ENCODE measurements at places on chromosomes 16 and 17. TPM values are rescaled to one million over a fixed set of nuclear protein-coding genes. Genes with fewer than 3 reads are reported as not detected.
A peak's percentile ranks its signal among the peaks of the same experiment; 100 is the strongest.

GRCh38 chr17:51402899-51403298, 142.6 kb downstream of the UTP18 start:
- no peak for DNase-seq

- no peak for DNase-seq
These were observed 19.3 kb upstream of the NSMCE1 start for GRCh38 chr16:27287887-27288286.

DNA sequence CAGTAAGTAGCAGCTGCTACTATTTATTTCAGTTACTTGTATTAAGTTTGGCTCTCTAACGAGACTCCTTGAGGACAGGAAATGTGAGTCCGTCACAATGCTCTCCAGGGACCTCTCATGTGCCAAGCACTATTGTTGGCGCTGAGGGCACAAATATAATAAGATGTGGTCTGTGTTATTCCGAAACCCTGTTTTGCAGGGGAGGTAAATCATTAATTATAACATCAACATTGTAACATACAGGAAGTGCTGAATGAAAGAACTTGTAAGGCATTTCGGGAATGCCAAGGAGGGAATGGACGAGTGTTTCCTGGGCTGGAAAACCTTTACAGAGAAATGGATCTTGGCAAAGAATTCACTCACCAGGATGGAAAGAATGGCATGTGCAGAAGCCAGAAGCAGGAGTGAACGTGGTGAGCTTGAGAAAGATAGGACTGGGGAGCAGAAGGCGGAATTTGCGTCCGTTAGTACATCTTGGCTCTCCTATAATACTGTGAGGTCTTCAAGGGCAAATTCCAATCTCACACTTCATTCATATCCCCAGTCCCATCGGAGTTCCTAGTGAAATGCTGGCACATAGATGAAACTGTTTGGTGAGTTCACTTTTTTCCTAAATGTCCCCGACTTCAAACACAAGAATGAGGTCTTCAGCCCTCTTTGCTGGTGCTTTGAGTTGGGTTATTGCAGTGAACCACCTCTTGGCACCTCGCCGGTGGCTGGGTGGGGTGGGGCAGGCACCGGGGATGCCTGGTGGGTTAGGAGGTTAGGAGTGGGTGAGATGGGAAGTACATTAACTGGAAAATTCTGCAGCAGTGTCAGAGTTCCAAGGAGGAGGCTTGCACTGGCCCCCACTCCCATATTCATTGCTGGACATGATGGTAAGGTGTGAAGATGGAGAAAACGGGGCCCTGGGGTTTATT, 11.5 kb downstream of the TAC4 start:
- DNase-seq, result no peak

GRCh38 chr16:46947900-46948547, 25.4 kb downstream of the DNAJA2 start:
- peak; percentile 53 for DNase-seq

DNA sequence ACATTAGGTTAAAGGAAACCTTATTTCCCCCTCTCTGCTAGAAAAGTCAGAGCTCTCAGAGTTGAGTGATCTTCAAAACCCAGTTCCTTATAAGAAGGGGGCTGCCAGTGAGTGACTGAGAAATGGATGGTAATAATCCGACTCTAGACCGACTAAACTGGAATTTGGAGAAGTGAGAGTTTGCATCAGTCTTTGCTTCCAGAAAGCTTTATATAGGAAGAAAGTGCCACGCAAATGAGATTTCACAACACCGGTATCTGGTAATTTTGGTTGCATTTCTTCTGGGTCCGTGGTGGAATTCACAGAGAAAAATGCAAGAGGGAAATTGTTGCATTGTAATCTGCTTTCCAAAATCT, 271.4 kb downstream of the MAF start:
- no peak for DNase-seq

GRCh38 chr17:12007466-12007865, 10.2 kb upstream of the ZNF18 start:
- no peak for DNase-seq

DNA sequence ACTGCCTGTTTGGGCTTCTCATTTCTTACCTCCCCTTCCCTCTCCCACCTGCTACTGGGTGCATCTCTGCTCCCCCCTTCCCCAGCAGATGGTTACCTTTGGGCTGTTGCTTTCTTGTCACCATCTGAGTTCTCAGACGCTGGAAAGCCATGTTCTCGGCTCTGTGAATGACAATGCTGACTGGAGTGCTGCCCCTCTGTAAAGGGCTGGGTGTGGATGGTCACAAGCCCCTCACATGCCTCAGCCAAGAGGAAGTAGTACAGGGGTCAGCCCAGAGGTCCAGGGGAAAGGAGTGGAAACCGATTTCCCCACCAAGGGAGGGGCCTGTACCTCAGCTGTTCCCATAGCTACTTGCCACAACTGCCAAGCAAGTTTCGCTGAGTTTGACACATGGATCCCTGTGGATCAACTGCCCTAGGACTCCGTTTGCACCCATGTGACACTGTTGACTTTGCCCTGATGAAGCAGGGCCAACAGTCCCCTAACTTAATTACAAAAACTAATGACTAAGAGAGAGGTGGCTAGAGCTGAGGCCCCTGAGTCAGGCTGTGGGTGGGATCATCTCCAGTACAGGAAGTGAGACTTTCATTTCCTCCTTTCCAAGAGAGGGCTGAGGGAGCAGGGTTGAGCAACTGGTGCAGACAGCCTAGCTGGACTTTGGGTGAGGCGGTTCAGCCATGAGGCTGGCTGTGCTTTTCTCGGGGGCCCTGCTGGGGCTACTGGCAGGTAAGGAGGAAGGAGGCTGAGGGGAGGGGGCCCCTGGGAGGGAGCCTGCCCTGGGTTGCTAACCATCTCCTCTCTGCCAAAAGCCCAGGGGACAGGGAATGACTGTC, at the start of gene CD68:
CD68 (plus strand) TSS at position 638 of the 833 bp plus-strand sequence; CDS start at position 678, 40 bp downstream.
- DNase-seq, result peak; percentile 77

- DNase-seq, result no peak
These were observed 14.0 kb upstream of the RAI1 start for GRCh38 chr17:17667231-17667630.

GRCh38 chr16:68286153-68287074, 22.1 kb downstream of the SLC7A6 start:
- no peak for DNase-seq

- no peak for DNase-seq
These were observed 24.9 kb upstream of the CRYM start for GRCh38 chr16:21302898-21303528.

DNA sequence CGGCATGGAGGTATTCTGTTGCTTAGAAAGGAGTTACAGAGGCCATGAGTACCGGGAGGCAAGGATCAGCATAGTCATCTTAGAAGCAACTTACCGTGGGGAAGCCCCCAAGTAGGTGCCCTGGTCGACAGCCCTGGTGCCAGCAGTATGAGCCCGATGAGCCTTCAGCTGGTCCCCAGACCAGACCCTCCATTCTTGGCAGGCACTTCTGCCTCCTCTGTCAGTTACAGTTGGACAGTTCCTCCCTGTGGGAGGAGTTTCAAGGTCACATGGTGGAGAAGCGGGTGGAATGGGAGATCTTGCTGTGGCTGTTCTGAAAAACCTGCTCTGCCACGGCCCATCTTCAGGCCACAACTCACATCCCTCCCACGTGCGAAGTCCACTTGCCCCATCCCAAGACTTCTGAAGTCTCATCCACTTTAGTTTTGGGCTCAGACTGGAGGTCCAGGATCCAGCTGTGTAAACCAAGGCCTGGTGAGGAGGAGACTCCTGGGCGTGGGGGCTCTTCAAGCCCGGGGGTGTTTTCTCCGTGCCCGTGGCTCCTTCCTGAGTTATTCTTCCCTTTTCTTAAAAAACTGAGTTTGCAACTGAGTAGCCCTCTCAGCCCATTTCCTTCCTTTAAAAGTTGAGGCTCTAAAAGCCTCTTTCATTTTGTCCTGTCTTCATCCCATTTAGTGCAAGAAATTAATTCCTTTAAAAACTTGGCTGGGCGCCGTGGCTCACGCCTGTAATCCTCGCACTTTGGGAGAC, 133.5 kb downstream of the SEC14L1 start:
- DNase-seq, result no peak

CA7 gene
- total RNA-seq, result not detected

ZP2 gene
- not detected for total RNA-seq

COASY gene
- 86.4 TPM for total RNA-seq

ZNF469 gene
- total RNA-seq, result 0.07 TPM
